ENCODE measurements at places on chromosomes 3 and 15.

- DNase-seq = no peak
Measured at GRCh38 chr15:33159726-33160453, 34.6 kb downstream of the FMN1 start.

- no peak for DNase-seq
Measured at GRCh38 chr3:104549099-104549714, 817.5 kb upstream of the ALCAM start.

- DNase-seq = no peak
Measured at GRCh38 chr3:32498252-32498651, 4.4 kb downstream of the CMTM6 start.

GRCh38 chr3:122021811-122022401 is at the start of gene ILDR1:
Gene ILDR1 (minus strand): TSS chr3:122022247. CDS start chr3:122022077, 170 bp downstream.
- no peak for DNase-seq

DNA sequence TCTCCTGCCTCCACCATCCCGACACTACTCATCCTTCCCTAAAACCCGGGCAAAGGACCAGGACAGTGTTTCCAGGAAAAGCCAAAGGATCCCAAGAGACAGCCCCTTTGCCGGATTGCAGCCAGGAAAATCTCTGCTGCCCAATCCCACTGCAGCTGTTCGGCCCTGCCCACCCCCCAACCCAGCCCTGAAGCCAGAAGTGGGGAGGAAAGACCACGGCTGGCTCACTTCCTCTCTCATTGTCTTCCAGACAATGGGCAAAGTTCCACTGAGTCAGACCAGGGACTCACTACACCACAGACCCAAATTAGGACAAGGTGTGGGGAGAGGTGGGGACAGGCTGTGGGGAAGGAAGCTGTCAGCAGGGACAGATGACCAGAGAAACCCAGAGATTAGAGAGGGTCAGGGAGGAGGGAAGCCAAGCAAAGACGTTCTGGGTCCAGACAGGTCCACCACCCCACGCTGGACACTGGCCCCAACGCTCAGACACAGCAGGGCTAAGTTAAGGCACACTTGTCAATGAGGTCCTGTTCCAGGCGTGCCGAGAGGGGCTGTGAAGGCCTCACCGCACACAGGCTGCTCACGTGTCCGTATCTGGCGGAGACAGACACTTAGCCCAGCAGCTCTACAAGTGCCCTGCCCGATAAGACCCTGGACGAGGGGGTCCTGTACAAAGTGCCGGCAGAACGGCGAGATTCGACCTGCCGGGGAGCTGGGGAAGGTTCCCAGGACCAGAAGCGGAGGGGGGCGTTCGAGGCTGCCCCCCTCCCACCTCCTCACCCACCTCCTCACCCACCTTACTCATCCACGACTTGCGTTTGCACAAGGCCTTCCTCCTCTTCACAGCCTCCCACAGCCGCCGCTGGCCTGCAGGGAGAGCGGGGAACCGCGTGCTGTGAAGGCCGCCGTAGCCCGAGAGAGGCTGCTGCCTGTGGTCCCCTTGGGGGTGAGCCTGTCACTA is 21.9 kb downstream of the TNK2 start:
- DNase-seq = no peak
